ENCODE measurements at places on chromosomes 16 and 17. TPM values are rescaled to one million over a fixed set of nuclear protein-coding genes. Genes with fewer than 3 reads are reported as not detected.

- peak; percentile 42 for DNase-seq
Measured at GRCh38 chr17:57121308-57122042, 36.4 kb downstream of the AKAP1 start.

- no peak for DNase-seq
Measured at GRCh38 chr16:79339863-79340262, 260.7 kb downstream of the MAF start.

GRCh38 chr17:68697850-68698361, 96.7 kb upstream of the FAM20A start:
- DNase-seq = peak; percentile 97

- DNase-seq = no peak
Measured at GRCh38 chr16:68700120-68700519, 37.0 kb upstream of the CDH1 start.

GRCh38 chr17:17931159-17931558, 41.0 kb downstream of the TOM1L2 start:
- DNase-seq = no peak

Gene RAB11FIP4
- 0.74 TPM for total RNA-seq

Gene NOTUM
- total RNA-seq = 0.09 TPM

Measured in fibroblast of the aortic adventitia (primary cell).